ENCODE measurements at places on chromosomes 1 and 21.

- DNase-seq, result no peak
These were observed 48.0 kb upstream of the WLS start for GRCh38 chr1:68280286-68280685.

DNA sequence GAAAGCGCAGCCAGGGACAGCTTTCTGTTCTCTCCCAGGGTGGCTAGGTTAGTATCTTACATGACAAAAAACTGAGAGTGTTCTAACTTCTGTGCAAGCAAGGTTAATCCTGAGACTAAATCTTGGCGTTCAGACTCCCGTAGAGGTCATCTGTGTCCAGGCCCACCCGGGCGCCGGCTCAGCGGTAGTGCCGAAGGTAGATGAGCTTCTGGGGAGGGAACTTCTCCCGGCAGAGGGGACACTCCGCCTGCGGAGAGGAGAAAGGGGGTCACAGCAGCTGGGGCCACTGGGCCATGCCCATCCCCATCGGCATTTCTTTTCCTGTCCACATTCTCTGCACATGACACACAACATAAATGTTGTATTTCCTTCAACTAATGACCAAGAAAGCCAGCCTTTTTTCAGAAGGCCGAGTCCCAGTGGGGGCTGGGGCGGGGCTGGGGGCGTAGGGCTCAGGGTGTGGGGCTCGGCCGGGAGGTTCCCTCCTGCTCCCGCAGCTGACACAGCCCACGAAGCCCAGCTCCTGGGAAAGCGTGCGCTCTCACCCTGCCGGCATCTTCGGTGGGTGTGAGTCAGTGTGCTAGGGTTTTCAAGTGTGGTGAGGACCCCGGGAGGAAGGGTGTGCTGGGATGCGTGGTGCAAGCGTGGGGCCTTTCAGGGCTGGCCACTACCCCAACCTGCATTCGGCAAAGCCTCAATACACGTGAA, 6.6 kb downstream of the PEX10 start:
- DNase-seq, result no peak

DNA sequence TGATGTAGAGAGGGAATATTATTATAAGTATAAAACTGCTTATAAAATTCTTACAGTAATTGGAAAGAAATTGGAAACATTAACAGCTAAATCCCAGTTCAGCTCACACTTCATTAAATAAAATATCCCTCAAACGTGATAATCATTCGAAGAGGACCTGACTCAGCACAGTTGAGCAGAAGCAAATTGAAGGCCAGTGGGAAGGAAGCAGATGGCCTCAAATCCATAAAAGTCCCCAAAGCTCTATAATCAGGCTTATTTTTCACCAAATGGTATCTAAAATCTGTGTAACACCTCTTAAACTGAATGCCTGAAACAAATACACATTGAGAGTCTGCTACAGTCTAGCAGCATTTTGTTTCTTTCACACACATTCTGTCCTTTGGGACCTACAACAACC, 106.8 kb downstream of the TENT5C start:
- DNase-seq, result no peak

GRCh38 chr1:225658041-225658440, 5.1 kb upstream of the ENAH start:
- no peak for DNase-seq

DNA sequence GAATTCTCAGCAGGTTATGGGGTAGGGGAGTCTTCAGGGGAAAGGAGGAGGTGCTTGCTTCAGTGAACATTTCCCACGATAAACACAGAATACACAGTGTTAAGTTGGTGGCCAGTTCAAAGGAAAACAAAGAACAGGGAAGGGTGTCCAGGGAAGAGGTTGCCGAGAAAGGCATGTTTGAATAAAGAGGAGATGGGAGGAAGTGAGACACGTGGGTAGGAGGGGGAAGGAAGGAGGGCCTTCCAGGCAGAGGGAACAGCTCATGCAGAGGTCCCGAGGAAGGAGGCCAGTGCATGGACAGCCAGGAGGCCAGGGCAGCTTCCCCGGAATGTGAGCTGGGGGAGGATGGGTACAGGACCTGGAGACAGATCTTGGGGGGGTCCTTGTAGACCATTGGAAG, 130.3 kb upstream of the TMEM51 start:
- no peak for DNase-seq

DNA sequence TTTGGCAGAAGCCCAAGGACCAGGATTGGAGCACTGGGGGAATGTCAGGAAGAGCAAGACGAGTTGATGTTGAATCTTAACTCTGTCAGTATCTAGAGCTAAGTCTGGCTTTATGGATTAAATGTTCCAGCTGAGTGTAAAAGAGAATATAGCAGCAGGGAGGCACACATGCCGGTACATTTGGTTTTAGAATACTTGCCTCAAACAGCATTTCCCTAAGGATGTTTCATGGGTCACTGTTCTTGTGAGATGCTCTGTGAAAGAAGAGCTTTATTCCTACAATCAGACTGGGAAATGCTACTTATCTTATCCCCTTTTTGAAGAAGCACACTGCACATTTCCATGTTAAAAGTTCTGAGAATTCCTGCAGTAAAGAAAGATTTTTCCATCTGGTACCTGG, 440.3 kb upstream of the B3GALT2 start:
- no peak for DNase-seq
